Activated CD4-positive, alpha-beta T cell treated with anti-CD3 and anti-CD28 coated beads, Interleukin-2, amount 50 U/mL, for 4 hours (primary cell): ENCODE measurements at places on chromosomes 5 and 9.

- DNase-seq: no peak
Observed at GRCh38 chr9:2758162-2758897, 41.0 kb downstream of the KCNV2 start.

DNA sequence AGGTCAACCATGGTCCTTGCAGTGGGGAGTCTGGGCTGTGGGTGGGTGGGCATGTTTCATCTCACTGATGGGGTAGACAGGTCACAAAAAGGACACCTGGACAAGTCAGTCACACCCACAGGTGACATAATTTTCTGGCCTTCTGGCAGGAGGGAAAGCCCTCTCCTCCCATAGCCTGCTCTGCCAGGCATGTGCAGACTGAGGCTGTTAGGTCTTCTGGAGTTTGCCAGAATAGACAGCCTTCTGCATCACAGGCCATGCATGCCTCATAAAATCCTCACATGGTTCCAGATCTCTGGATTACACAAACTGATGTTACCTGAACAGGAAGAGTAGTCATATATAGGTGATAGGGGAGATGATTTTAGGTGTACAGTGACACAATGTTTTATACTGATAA, 49.1 kb downstream of the ARHGAP26 start:
- DNase-seq: no peak

- DNase-seq: no peak
Observed at GRCh38 chr9:93324191-93324834, 127.2 kb upstream of the FAM120A start.

DNA sequence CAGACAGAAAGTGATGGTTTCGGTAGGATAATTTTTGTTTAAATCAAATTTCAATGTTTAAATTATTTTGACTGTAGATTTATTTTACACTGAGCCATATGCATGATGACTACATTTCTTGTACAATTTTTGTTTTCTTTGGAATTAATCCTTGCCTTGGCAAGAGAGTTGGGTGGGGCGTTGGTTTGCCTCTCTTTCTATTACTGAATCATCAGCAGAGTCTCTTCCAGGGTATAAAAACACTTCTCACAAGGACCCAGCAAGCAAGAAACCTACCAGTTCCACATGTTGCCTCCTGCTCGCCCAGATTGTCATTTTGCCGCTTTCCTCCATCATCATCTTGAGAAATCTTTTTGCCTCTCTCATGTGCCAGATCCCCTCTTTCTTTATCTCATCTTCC, 455.0 kb upstream of the DMAC1 start:
- DNase-seq: no peak

- DNase-seq: no peak
Observed at GRCh38 chr5:81719743-81720345, 31.1 kb downstream of the SSBP2 start.

- DNase-seq: no peak
Observed at GRCh38 chr5:169150108-169150507, 150.8 kb downstream of the SLIT3 start.

GRCh38 chr9:137626464-137626863, 7.7 kb downstream of the EHMT1 start:
- DNase-seq: no peak

DNA sequence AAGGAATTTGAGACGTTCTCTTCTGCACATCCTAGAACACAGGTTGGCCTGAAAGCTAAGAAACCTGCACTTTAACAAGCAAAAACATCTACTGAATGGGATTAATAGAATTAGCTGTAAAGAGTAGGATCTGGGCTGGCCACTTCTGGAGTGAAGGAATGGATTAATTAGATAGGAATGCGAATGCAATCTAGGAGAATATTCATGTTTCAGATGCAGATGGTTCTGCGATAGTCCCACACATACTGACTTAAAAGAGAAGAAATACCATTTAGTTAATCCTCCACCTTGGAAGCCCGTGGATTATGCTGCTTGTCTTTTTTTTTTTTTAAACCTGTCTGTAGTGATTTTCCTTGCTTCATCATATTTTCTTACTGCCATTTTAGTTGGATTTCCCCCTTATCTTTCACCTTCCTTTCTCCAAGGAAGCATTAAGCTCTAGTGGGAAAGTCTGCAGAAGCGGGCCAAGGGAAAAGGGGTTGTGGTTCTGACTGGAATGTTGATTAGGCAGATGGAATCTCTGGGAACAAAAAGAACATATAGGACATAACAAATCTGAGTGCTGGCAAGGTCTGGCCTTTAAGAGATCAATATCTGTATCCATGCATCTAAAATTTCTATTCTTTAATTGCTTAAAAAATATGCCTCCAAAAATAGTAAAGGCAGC, 152.4 kb downstream of the ALDH1A1 start:
- no peak for DNase-seq

GRCh38 chr9:71955300-71955915, 44.0 kb downstream of the C9orf85 start:
- no peak for DNase-seq

DNA sequence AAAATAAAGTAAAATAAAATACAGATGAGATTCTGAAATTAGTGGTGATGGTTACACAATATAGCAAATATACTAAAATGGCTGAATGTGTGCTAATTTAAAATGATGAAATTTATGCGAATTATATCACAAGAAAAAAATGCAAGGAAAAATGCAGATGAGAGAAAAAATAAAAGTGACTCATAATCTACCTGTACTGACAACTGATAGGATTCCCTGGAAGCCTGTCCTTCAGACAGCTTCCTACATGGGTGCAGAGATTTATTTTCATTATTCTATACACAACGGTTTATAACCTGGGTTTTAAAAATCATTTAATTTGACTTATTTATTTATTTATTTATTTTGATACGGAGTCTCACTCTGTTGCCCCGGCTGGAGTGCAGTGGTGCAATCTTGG, 5.8 kb upstream of the NCS1 start:
- no peak for DNase-seq

DNA sequence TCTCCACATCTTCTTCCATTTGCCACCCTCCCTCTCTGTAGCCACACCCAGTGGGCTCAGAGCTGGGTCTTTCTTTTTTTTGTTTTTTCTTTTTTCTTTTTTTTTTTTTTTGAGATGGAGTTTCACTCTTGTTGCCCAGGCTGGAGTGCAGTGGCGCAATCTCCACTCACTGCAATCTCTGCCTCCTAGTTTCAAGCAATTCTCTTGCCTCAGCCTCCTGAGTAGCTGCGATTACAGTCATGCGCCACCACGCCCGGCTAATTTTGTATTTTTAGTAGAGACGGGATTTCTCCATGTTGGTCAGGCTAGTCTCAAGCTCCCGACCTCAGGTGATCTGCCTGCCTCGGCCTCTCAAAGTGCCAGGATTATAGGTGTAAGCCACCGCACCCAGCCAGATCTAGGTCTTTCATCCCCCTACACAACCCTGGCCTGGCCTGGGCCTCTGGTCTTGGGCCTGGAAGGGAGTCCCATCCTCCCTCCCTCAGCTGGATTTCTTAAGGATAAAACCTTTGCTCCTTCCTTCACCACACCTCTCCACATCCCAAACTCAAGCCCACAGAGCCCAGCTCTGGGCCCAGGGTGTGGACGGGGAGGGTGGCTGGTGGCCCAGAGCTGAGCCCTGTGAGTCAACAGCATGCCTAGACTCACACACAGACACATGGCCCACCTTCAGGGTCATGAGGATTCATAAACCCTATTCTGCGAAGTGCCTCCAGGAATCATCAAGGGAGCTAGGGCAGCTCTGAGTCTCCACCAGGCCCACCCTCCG, 18.8 kb upstream of the KCNIP1 start:
- DNase-seq: no peak

DNA sequence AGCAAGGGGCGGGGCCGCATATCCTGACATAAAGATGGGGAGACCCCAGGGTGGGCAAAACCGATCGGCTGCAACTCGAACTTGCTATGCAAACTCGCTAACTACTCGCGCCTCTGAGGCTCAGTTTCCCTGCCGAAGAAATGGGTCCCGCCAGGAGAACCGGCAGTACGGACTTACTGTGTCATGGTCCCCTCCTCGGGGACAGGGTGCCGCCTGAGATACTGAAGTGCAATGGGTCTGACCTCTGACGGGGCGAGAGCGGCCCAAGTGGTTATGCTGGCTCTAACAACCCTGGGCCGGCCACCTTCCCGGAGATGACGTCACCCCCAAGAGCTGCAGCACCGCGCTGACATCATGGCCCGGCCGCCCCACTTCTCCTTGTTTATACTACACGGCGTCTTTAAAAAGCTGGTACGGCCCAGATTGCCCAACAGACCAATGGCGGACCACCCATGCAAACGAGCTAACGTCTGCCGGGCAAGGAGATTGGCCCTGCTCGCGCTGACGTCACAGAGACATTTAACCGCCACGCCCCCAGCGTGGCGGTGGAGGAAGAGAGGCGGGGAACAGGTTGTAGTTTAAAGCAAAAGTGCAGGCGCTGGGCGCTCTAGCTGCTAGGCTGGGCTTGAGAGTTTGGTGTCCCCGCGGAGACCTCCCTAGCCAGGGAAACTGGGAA, 490 bp upstream of the RNF44 start:
- DNase-seq: peak; percentile 96

- no peak for DNase-seq
Observed at GRCh38 chr5:122179701-122180100, 50.4 kb downstream of the ZNF474 start.

- DNase-seq: no peak
Observed at GRCh38 chr9:82034956-82035731, 46.6 kb downstream of the SPATA31D1 start.

DNA sequence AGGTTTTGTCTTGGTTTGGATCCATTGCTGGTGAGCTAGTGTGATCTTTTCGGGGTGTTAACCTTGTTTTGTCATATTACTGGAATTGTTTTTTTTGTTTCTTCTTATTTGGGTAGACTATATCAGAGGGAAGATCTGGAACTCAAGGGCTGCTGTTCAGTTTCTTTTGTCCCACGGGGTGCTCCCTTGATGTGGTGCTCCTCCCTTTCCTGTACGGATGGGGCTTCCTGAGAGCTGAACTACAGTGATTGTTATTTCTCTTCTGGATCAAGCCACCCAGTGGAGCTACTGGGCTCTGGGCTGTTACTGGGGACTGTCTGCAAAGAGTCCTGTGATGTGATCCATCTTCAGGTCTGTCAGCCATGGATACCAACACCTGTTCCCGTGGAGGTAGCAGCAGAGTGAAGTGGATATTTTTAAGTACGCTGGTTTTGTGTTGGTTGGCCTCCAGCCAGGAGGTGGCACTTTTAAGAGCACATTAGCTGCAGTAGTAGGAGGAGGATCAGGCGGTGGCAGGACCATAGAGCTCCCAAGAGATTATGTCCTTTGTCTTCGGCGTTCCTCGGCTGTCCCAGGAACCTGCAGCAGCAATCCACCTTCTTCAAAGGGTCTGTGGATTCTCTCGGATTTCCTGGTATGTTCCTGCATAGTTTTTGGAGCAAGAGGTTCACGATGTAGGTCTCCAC, 27.2 kb downstream of the SCAMP1 start:
- DNase-seq: no peak

DNA sequence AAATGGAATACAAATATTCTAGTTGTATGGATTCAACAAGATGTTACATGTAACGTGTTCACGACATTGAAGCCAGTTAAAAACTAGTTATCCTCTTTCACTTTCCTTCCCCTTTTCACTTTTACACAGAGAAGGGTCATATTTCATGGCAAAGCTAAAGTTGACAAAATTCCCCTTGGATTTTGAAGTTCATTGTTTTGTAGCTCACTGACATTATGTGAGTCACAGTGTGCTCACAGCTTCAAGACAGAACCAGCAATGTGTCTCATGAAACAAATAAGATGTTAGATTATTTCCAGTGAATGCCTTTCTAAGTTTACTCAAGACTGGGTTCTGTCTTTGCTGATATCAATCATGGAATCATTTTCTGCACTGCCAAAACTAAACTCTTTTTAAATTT, 535.5 kb upstream of the GRIN3A start:
- DNase-seq: no peak

DNA sequence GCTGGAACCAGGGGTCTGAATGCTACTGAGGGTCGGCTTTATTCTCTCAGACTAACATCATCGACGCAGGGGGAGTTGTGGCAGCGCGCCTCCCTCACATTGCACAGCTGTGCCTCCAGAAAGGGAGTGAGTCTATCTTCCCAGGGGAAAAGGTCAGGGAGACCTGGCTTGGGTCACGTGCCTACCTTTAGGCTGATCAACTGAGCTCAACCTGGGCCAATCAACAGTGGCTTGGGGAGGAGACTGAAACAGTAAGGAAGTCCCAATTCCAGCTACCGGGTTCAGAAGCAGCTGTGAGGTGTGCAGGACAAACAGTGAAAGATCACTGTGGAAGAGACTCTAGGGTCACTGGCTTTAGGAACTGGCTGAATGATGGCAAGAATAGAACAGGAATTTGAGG, 14.3 kb downstream of the SNX30 start:
- no peak for DNase-seq

DNA sequence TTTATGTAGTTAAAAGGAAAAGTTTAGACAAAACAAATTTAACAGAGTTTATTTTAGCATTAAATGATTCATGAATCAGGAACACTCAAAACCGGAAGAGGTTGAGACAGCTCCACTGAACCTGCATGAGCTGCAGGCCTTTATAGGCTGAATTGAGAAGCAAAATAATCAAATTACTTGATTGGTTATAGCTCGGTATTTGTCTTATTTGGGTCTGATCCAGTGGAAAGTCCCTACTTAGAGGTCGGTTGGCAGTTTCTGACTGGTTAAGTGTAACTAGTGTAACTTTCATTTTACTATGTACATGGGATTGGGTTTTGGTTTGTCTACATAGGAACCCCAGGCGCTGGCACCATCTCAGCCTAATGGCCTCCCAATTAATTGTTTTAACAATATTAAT, 74.1 kb upstream of the PIK3R1 start:
- no peak for DNase-seq

- peak; percentile 75 for DNase-seq
Observed at GRCh38 chr5:65624571-65625555, at the start of the genes SHLD3 and TRAPPC13. Gene SHLD3 (plus strand): TSS chr5:65625027. CDS start chr5:65629588, 4,561 bp downstream. Gene TRAPPC13 (plus strand): TSS chr5:65625027. CDS start chr5:65625061, 34 bp downstream.

DNA sequence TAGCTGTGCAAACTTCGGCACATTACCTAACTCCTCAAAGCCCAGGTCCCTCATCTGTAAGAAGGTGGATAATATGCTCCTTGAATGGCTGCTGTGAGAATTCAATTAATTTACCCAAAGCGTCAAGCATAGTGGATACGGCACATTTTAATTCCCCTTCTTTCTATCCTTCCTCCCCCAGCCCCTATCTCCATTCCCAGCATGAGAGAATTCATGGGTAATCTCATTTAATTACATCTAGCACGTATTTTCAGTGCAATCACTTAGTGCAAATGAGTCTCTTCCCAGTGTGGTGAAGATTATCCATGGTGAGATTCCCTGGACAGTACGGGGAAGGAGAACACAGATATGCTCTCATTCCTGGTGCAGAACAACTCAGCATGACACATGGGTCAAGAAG, 145.6 kb downstream of the TRPM3 start:
- DNase-seq: no peak

DNA sequence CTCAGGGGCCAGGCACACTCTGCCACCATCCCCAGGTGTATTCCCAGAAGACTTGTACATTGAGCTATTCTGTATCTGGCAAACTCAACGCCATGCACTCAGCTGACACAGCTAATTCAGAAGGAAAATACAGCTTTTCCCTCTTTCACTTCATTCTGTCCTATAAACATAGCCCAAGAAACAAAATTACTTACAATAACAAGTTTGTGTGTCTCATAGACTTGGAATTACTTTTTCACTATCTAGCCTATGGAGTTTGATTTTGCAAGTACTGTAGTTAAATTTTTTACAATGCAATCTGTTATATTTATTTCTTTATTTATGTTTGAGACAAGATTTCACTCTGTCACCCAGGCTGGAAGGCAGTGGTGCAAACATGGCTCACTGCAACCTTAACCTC, 125.1 kb upstream of the KLF9 start:
- DNase-seq: no peak

GRCh38 chr9:82891321-82891720, 171.6 kb downstream of the RASEF start:
- no peak for DNase-seq

GRCh38 chr9:92507005-92507404, 24.7 kb upstream of the ASPN start:
- no peak for DNase-seq
